ENCODE measurements at places on chromosomes 6 and 20. TPM values are rescaled to one million over a fixed set of nuclear protein-coding genes. Genes with fewer than 3 reads are reported as not detected.

EDN1 gene
- 3.4 TPM for polyA plus RNA-seq

PPARD gene
- 13.2 TPM for polyA plus RNA-seq

GINS1 gene
- 1.1 TPM for polyA plus RNA-seq

ADNP gene
- polyA plus RNA-seq = 32.0 TPM

EBF4 gene
- polyA plus RNA-seq = 8.8 TPM

- no peaks in the 10 kb centered on the region for H3K36me3 ChIP-seq
- DNase-seq = peak; percentile 52
- no peak overlapping the region for H3K27ac ChIP-seq
- no peaks in the 10 kb centered on the region for H3K27me3 ChIP-seq
- no peaks in the 10 kb centered on the region for H3K4me1 ChIP-seq
These were observed 116.2 kb upstream of the JAG1 start for GRCh38 chr20:10790013-10790412.

DNA sequence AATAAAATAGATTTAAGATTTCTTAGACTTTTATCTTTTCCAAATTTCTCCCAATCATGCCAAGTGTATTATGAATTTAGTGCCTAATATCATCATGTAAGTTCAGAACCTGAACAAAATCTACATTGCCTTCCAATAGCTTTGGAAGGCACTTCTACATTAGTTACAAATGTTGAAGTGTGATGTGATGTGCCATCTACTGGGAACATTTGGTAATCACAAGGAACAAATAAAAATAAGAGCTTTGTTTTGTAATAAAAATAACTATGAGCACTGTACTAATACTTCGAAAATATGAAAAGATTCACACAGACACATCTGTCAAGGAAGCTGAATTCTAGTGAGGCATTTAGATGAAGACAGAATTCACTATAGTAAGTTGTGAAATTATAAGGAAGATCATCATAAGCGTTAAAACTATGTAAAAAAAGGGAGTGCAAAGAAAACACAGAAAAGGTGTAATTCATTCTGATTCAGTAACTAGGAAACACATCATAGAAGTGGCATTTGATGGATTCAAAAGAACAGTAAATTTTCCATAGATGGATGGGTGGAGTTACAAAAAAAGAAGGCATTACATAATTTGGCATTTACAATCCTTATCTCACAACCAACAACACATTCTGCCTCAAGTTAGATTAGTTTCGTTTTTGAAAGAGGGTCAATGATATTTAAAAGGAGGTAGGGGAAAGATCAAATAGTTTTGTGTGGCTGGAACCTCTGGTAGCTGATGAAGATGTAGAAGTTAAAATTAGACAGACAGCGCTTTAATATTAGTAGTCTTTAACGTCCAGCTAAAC is 161.0 kb downstream of the ASCC3 start:
- no peak overlapping the region for H3K4me3 ChIP-seq
- no peaks in the 10 kb centered on the region for H3K27me3 ChIP-seq
- no peaks in the 10 kb centered on the region for H3K4me1 ChIP-seq
- H3K27ac ChIP-seq = no peak overlapping the region

- peaks cover 8% of the 10 kb centered on the region for H3K4me1 ChIP-seq
- H3K27ac ChIP-seq = peak overlapping the region; percentile 67
- H3K4me3 ChIP-seq = no peak overlapping the region
- H3K36me3 ChIP-seq = no peaks in the 10 kb centered on the region
These were observed 108.5 kb downstream of the LY86 start for GRCh38 chr6:6696867-6697531.
